M059J (cell line): ENCODE measurements at places on chromosomes 16 and 17. TPM values are rescaled to one million over a fixed set of nuclear protein-coding genes. Genes with fewer than 3 reads are reported as not detected.

- DNase-seq = no peak
These were observed 109.5 kb upstream of the ZNF750 start for GRCh38 chr17:82949361-82949760.

USP6 gene
- 0.02 TPM in 1 of 2 replicates, not detected in the other for total RNA-seq

DNA sequence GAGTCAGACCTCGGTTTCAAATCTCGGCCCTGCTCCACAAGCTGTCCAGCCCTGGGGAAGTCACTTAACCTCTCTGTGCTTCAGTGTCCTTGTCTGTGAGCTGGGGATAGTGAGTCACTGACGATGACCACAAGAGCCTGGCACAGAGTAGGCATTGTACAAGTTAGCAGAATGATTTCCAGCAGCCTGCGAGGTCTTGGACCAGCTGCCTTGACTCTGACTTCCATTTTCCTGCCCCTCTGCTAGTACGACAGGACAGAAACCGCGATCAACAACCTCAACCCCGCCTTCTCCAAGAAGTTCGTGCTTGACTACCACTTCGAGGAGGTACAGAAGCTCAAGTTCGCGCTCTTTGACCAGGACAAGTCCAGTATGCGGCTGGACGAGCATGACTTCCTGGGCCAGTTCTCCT lies 20.7 kb downstream of the CPNE2 start:
- peak; percentile 52 for DNase-seq

- DNase-seq = peak; percentile 79
These were observed 4.8 kb upstream of the KRT36 start for GRCh38 chr17:41494524-41494923.

DNA sequence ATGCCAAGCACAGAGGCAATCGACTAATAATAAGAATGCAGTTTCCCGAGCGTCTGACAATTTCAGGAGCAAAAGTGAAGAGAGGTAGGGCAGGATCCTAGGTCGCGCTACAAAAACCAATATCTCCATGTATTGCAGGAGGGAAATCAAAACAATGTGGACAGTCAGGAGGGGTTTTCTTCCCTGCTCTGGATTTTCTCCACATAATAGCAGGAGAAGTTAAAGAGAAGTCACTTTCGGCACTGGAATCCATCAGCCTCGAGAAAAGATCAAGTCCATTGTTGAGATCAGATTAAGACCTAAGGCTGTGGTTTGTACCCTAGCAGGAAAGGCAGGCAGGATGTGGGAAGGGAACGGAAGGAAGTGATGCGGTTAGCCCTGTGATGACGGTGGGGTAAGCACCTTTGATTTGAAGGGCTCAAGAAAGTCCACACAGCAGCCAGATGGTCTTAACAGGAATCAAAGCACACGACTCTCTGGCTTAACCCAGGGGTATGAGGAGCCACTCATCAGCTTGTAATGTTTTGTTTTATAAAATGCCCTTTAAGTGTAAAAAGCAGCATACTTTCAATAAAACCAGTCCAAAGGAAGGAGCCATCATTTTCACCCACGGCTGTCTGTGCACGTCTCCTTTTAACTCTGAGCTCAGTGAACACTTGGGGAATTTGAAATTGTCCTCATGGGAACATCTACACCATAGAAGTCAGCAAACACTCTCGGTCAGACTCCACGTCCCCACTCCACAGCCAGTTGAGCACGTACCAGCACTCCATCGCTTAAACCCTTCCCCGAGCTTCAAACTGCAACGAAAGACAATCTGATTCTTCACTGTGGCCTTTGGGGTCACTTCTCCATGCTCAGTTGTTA lies 15.8 kb upstream of the AKTIP start:
- DNase-seq = peak; percentile 65

DNA sequence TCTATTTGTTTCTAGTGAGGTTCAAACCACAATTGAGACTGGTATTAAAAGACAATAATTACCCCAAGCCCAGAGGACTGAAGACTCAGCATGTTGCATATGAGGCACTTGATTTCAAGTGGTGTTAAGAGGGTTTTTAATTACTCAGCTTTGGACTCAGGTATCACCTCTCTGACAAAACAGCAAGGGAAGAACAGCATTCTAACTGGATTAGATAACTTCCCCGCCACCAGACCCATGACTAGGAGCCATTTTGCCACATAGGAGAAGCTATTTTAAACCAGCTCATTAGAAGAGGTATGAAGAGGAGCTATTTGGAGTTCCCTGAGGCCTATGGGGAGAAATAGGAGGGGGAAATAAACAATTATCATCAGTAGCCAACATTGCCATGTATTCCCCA lies 226.1 kb upstream of the TOX3 start:
- DNase-seq = no peak

GRCh38 chr17:7632492-7632894 lies 2.6 kb downstream of the SHBG start:
- peak; percentile 47 for DNase-seq

DNA sequence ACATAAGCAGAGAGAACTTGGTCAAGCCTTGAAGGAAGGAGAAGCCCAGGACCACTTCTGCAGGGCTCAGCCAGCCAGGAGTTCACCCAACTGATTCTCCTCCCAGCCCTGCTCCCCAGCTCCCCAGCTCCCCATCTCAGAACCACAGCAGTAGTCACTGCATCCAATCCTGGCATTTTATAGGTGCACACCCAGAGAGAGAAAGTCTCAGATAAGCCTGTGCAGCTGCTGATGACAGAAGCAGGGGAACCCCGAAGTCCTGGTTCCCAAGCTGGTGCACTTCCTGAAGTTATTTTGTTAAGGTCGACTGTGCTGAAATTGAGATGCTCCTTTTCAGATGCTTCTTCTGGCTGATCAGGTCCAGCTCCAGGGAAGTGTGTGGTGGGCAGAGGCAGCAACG lies 6.6 kb downstream of the RNF112 start:
- no peak for DNase-seq

GRCh38 chr16:79150151-79150550 lies 450.4 kb downstream of the MAF start:
- DNase-seq = no peak

CD300H gene
- not detected in 2 replicates for total RNA-seq

GRCh38 chr16:5349670-5350517 lies 252.3 kb upstream of the EEF2KMT start:
- DNase-seq = peak; percentile 29

DNA sequence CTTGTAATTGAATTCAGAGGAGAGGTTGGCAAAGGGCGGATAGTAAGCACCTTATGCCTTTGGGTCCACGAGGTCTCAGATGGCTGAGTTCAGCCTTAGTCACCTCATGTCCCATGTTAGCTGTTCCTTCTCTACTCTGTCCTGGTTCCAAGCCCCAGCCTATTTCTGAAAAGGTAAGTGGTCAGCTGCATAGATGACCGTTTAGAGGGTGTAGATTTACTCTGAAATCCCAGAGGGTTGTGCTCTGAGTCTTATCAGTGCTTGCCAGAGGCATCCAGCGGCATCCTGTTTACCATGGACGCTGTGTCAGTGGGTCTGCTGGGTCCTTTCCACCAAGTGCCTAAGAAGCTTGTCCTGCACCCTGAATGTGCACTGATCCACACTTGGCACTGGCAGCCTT lies 1.9 kb downstream of the ZNF778 start:
- DNase-seq = no peak

GRCh38 chr16:8173111-8173644 lies 417.1 kb downstream of the TMEM114 start:
- DNase-seq = peak; percentile 77

- no peak for DNase-seq
These were observed 856.7 kb downstream of the CDH8 start for GRCh38 chr16:61179561-61179960.

GRCh38 chr16:81866820-81867440 lies 87.8 kb downstream of the PLCG2 start:
- peak; percentile 70 for DNase-seq

- no peak for DNase-seq
These were observed 10.7 kb upstream of the TCF25 start for GRCh38 chr16:89862732-89863131.

- DNase-seq = peak; percentile 56
These were observed 1.5 kb upstream of the MAF start for GRCh38 chr16:79601931-79602627.

DNA sequence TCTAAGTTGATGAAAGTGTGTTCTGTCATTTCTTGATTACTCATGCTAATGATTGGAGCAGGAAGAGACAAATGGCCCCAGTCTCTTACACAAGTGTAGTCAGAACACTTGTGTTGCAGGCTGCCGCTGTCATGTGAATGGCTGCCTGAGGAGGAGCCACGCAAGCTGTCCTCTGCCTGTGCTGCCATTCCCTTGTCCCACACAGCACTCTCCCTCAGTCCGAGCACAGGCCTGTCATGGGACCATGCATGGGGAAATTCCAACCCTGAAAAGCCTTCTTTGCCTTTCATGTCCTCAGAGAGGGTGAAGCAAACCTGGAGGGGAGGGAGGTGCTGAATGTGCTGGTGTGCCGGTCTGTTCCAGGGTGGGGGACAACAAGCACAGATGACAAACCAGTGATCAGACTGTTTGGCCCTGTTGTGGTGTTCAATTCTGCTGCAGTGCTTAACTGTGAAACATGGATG lies 109.4 kb downstream of the MRTFB start:
- DNase-seq = no peak

PNMT gene
- total RNA-seq = not detected in 2 replicates

DNA sequence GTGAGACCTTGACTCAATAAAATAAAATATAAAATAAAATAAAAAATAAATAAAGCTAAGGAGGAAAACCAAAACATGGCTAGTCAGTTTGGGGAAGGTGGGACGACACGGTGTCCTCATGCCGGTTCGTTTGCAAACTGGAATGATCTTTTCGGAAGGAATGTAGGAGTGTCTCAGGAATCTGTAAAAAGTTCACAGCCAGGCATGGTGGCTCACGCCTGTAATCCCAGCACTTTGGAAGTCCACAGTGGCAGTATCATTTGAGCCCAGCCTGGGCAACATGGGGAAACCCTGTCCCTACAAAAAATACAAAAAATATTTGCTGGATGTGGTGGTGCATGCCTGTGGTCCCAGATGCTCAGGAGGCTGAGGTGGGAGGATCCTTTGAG lies 14.7 kb upstream of the RPTOR start:
- DNase-seq = no peak

DNA sequence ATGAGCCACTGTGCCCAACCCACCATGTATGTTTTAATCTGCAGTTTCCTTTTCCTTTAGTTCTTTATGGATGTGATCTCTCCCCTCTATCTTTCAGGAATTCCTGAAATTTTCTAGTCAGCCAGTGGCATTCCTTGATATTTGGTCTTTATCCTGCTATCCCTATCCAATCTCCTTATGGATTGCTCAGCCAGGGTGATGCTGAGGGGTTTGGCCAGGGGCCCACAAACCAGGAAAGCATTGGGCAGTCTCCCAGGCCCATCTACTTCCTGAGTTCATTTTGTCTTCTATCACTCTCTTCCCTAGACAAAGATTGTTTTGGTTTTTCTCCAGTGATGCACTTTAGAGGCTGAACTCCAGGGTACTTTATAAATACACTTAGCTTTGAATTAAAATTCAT lies 115.9 kb downstream of the KATNIP start:
- DNase-seq = no peak

CDC42EP4 gene
- total RNA-seq = 12.7 and 16.6 TPM in 2 replicates

DNA sequence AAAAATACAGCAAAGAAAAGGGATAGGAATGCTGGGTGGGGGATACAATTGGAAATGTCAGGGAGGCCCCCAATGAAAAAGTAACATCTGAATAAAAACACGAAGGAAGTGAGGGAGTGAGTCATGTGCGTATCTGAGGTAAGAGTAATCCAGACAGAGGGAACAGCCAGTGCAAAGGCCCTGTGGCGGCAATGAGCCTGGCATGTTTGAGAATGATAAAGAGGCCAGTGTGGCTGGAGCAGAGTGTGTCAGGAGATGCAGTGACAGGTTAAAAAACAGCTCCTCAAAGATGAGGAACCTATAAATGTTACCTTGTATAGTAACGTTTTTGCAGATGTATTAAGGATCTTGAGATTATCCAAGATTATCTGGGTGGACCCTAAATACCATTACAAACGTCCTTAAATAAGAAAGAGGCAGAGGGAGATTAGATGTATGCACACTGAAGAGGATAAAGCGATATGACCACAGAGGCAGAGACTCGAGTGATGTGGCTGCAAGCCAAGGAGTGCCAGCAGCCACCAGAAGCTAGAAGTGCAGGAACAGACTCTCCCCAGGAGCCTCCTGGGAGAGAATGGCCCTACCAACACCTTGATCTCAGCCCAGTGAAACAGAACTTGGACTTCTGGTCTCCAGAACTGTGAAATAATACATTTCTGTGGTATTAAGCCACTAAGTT lies 17.8 kb upstream of the SLC35B1 start:
- DNase-seq = no peak

GRCh38 chr17:36939802-36940312 lies 2.6 kb downstream of the LHX1 start:
- no peak for DNase-seq

DNA sequence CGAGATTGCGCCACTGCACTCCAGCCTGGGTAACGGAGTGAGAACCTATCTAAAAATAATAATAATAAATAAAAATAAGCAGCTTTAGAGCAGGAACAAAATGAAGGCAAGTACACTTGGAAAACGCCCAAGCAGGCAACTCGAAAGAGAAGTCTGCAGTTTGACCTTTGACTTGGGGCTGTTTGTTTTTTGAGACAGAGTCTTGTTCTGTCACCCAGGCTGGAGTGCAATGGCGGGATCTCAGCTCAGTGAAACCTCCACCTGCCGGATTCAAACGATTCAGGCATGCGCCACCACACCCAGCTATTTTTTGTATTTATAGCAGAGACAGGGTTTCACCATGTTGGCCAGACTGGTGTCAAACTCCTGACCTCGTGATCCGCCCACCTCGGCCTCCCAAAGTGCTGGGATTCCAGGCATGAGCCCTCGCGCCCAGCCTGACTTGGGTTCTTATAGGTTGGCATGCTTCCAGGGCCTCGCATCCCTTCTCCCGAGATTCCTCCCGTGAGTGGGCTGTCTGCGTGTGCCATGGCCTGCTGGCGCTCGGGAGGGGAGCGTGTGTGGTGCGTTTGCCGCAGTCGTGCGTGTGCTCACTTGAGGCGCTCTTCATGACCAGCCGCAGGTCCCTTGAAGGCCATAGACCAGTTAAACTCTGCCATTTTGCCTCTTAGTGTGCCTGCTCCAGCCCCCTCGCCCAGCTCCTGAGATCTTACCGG lies 18.4 kb upstream of the UBE2I start:
- DNase-seq = no peak

PDILT gene
- not detected in 2 replicates for total RNA-seq

ABCC6 gene
- total RNA-seq = 3.6 and 3.9 TPM in 2 replicates

GRCh38 chr17:57288773-57289121 lies 32.4 kb downstream of the MSI2 start:
- no peak for DNase-seq

DNA sequence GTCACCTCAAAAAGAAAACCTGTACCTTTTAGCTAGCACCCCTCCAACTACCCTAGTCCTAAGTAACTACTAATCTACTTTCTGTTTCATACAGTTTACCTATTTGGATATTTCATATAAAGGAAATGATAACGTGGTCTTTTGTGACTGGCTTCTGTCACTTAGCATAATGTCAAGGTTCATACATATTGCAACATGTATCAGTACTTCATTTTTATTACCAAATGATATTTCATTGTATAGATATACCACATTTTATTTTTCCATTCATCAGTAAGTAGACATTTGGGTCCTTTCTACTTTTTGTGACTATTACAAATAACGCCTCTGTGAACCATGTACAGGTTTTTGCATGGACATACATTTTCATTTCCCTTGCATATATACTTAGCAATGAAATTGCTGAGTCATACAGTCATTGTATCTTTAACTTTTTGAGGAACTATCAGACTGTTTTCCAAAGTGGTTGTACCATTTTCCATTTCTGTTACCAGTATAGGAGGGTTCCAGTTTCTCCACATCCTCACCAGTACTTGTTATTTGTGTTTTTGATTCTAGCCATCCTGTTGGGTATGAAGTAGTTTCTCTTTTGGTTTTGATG lies 23.7 kb downstream of the MOSMO start:
- DNase-seq = no peak

CCL17 gene
- not detected in 2 replicates for total RNA-seq
